ENCODE measurements at places on chromosomes 5 and 9.

- no peak for DNase-seq
These were observed 344.8 kb upstream of the RPS23 start for GRCh38 chr5:82622711-82623514.

- no peak for DNase-seq
These were observed 108.0 kb upstream of the RAD23B start for GRCh38 chr9:107175041-107175440.

- no peak for DNase-seq
These were observed 676.2 kb downstream of the MAT2B start for GRCh38 chr5:164181604-164182003.

DNA sequence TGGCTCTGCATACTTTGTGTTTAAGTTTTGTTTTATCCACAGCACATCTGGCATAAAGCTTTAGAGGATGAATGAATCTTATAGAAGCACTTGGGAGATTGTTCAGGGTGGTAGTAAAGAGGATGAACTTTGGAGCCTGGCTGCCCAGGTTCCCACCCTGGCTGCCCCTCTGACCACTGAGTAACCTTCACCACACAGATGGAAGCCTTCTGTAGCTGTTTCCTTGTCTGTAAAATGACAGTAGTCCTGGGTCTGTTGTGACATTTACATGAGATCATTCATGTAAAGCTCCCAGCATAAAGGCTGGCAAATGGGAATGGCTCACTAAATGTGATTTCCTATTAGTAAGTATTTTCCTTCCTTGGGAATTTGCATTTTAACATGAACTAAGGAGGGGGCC, 85.7 kb upstream of the FAM169A start:
- no peak for DNase-seq

GRCh38 chr5:178230879-178231538, 1.6 kb downstream of the PHYKPL start:
- DNase-seq, result no peak

- peak; percentile 55 for DNase-seq
These were observed 141.6 kb upstream of the ZNF608 start for GRCh38 chr5:124888050-124888506.

- no peak for DNase-seq
These were observed 3.6 kb downstream of the TMC1 start for GRCh38 chr9:72524820-72525540.

DNA sequence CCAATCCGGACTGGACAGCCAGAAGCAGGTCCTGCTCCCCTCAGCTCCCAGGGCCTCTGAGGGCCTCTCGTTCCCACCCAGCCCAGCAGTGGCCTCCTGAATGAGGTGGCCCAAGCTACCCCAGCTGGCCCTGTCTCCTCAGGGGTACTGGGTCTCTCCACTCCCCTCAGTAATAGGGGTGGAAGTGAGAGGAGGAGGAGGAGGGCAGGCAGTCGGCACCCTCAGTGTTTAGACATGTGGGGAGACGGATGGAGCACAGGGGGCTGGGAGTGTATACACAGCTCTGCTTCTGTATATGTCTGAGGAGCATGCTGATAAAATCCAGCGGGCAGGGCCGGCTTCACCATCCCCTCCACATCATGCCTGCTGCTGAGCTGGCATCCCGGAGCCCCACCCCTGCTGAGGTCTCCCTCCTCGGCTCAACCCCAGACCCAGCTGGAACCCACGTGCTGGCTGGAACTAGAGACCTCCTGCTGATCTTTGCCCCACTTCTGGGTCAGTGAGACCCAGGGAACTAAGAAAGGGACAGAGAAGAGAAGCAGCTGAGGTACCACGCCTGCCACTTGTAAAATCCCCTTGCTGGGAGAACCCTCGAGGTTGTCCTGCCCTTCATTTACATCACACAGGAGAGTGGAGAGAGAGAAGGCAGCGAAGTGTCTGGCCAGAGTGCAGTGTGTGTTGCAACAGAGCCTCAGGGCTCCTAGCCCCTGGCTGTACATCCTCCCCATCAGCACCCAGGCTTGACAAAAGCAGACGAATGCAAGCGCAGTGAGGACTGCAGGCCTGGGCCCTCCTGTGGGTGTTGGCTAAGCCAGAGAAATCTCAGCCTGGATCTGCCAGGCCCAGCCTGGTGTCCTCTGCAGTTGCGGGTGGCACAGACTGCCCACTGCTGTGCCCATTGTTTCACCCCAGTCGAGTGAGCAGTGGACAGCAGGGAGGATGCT, 77.5 kb downstream of the PSD2 start:
- no peak for DNase-seq

- no peak for DNase-seq
These were observed 39.5 kb downstream of the RASGEF1C start for GRCh38 chr5:180169248-180170105.

GRCh38 chr5:126460977-126461376, 37.8 kb downstream of the GRAMD2B start:
- no peak for DNase-seq

DNA sequence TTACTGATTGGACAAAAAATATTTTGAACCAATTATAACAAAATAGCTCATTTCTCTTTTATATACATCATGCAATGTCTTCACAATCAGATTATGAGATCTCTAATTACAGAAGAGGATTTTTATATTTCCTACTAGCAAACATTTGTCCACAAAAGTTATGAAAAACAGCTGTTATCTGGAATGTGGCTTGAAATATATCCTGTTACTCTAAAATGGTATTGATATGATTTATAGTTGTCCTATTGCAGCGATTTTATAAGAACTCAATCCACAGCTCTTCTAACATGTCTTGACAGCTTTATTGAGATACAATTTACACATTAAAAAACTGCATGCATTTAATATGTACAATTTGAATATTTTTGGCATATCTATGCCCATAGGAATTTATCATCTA, 779.9 kb upstream of the ACO1 start:
- DNase-seq, result no peak

DNA sequence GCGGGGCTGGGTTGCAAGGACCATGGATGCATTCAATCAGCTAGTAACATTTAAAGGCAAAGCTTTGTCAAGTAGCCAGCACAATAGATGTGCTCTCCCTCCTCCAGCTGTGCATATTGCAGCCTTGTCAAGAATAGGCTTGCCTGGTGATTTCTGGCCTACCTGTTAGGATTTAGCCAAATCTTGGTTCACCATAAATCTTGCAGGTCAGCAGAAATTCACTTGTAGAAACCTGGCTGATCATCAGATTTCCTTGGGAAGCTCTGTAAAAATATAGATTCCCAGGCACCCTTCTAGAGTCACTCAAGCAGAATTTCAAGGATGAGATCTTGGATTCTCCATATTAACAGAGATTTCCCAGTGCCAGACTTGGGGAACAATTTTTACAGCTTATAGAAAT, 152.2 kb upstream of the SLC12A2 start:
- DNase-seq, result no peak

DNA sequence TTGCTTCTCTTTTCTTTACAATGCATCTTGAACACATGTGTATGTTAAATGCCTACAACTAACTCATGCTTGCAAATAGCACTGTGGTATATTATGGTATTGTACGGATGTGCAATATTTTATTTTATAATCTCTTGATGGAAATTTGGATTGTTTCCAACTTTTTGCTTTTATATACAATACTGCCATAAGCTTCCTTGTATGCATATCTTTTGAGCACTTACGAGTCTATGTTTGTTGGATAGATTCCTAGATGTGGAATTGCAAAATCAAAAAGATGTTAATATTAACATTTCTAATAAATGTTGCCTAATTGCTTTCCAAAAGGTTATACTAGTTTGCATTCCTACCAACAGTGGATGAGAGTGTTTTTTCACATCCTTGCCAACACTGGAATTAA, 3.4 kb upstream of the GALNT12 start:
- DNase-seq, result no peak

- no peak for DNase-seq
These were observed 90.6 kb upstream of the ADAMTS2 start for GRCh38 chr5:179435731-179436315.

DNA sequence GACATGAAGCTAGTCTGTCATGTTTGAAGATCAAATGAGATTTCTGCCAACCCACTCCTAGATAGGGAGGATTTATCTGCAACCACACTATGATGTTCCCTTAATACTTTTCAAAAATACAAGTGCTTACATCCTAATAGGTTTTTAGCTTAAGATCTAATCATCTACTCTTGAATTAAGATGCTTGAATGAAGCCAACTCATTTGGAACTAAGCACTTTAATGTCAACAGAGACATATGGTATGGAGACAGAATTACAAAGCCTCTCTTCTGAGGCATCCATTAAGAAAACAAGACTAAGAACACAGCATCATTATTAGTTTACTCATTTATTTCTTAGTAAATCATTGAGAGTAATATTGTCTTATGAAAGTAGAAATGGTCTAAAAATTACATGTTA, 139.3 kb upstream of the NFIB start:
- no peak for DNase-seq

DNA sequence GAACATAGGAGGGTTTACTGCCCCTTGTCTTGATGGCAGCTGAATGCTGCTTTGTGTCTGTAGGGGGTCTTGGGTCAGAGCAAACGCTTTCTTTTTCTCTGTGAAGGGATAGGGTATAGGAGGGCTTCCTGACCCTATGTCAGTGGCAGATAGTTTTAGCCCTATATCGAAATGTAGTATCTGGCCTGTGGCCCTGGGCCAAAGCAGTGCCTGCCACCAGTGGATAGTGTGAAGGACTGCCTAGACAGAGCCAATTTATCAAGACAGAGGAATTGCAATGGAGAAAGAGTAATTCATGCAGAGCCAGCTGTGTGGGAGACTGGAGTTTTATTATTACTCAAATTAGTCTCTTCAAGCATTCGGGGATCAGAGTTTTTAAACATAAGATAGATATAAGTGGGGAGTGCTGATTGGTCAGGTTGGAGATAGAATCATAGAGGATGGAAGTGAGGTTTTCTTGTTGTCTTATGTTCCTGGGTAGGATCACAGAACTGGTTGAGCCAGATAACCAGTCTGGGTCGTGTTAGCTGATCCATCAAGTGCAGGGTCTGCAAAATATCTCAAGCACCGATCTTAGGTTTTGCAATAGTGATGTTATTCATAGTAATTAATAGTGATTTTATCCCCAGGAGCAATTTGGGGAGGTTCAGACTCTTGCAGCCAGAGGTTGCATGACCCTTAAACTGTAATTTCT, 178.5 kb downstream of the GDNF start:
- no peak for DNase-seq

DNA sequence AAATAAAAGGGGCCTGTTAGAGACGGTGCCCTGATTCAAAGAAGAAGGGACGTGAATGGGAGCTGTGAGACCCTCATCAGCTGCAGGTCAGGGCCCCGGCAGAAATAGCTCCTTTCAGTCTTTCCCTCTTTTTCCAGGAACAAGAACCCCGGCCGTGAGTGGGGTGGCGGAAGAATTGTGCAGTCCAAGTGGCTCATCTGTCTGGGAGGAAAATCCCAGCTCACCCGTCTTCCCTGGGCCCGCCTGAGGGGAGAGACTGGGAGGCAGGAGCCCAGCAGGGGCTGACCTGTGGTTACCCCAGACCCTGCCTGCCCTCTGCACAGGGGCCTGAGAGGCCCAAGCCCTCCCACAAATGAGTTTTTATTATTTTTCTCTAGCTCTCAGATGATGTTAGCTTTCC, 24.8 kb upstream of the CSF1R start:
- no peak for DNase-seq

- DNase-seq, result peak; percentile 29
These were observed 4.5 kb downstream of the RCL1 start for GRCh38 chr9:4796988-4797853.

GRCh38 chr5:50623666-50624065, 42.8 kb upstream of the PARP8 start:
- DNase-seq, result no peak

GRCh38 chr9:113380869-113381378, 4.1 kb upstream of the HDHD3 start:
- DNase-seq, result no peak

GRCh38 chr9:23044549-23044948, 597.9 kb downstream of the DMRTA1 start:
- DNase-seq, result no peak

- DNase-seq, result no peak
These were observed 1.6 kb downstream of the MEGF10 start for GRCh38 chr5:127292030-127292735.

- no peak for DNase-seq
These were observed 1.3 kb upstream of the SNX2 start for GRCh38 chr5:122773619-122774018.

- no peak for DNase-seq
These were observed 283.1 kb downstream of the SMARCA2 start for GRCh38 chr9:2298217-2298616.

DNA sequence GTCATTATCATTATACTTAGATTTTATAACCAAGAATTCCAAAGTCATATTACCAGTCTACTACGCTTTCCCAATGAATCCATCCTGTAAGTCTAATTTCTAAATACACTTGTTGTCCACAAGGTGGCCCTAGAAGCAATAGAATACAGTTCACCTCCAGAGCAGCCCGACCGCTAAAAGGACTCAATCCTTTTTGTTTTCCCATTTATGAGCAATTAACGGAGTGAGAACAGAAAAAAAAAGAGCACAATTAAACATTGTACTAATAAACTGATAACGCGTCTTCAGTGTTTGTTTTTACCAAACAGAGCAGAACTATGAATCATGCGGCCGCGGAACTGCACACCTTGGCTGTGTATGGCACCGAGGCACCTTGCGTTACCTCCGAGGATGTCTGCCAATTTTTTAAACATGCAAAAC, 160.7 kb upstream of the DAPK1 start:
- peak; percentile 28 for DNase-seq

- DNase-seq, result no peak
These were observed 694 bp upstream of the UAP1L1 start for GRCh38 chr9:137076636-137077009.

GRCh38 chr9:72299017-72299603, 65.9 kb downstream of the ZFAND5 start:
- no peak for DNase-seq

- no peak for DNase-seq
These were observed 83.0 kb upstream of the EPB41L4B start for GRCh38 chr9:109403766-109404320.

DNA sequence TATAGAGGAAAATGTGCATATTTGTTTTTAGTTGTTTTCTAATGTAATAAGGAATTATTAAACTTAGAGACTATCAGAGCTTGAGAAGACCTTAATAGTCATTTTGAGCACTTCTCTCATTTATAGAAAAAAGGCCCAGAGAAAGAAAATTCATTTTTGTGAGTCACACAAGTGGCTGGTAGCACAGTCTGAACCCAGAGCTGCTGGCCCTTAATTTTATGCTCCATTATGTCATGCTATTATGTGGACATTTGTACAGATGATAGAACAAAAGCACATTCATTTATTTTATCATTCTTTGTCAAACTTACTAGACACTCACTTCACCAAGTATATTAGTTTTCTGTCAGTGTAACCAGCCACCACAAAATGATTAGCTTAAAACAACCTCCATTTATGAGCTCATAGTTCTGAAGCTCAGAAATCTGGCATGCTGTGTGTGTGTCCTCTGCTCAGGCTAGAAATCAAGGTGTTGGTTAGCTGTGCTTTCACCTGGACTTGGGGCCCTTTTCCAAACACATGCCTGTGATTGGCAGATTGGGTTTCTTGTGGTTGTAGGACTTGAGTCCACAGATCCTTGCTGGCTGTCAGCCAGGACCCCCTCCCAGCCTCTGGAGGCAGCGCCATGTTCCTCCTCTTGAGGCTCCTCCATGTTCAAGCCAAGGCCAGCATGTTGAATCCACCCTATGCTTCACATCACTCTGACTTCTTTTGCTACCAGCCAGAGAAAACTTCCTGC, 188.9 kb downstream of the ARHGAP26 start:
- DNase-seq, result no peak

- no peak for DNase-seq
These were observed 33.5 kb downstream of the ELOVL7 start for GRCh38 chr5:60810438-60811085.

GRCh38 chr5:109191153-109191558, 218.6 kb downstream of the PJA2 start:
- DNase-seq, result no peak
